Stimulated activated CD4-positive, alpha-beta T cell treated with anti-CD3 and anti-CD28 coated beads, Interleukin-1b, Interleukin-23, amount 100 ng/mL, for 1 hour (primary cell): ENCODE measurements at places on chromosomes 1 and 21.

DNA sequence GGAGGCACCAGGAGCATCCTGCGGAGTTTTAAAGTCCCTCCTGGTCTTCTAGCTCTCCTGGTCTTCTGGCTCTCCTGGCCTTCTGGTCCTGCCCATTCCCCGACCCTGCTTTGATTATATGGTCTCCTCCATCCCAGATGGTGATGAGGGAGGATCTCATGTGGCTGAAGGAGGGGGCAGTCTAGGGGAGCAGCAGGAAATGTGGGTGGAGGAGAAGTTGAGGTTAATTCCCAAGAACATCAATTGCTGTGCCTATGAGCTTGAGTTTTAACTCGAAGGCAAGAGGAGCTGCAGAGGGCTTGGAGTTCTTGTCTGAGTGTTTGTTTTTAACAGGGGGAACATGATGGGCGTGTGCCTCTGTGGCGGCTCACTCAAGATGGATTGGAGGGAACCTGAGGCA, 408.8 kb downstream of the MATN1 start:
- DNase-seq: no peak

GRCh38 chr21:44437371-44437695, 18.0 kb upstream of the LRRC3 start:
- no peak for DNase-seq

DNA sequence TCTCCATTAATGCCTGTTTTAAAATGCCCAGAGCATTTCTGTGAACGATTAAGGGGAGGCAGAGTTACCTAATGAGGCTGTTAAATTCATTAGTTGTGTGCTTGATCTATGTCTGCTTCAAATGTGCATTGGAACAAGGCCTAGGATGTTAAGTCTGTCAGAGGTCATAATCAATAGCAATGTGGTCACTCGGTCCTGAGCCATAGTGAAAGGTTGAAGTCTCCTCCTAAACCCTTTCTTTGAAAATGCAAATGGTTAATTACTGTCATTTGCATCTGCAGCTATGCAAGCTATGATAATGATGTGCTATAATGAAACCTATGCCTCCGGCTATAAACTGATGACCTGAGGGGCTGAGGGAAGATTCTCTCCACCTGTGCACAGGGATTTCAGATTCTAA, 114.2 kb upstream of the NR5A2 start:
- no peak for DNase-seq

- DNase-seq: no peak
These were observed 221.6 kb downstream of the LTN1 start for GRCh38 chr21:28770867-28771661.

DNA sequence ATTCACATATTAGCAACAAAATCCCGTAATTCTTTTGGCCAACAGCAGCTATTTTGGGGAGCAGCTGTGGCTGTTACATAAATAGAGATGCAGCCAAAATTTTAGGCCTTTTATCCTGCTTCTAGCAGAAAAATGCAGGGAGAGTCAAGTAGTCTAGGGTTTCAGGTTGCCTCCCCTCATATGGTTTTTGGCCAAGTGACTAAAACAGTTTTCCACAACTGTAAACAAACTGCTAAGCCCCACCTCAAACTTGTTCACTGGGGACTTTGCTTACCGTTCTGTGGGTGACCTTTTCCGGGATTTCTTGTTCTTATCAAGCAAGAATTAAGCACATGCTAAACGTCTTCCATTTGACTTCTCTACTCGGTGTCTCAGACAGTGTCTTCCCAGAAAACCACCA, 133.4 kb downstream of the EDEM3 start:
- DNase-seq: no peak

- DNase-seq: no peak
These were observed 450.8 kb downstream of the USP25 start for GRCh38 chr21:16180614-16181013.

DNA sequence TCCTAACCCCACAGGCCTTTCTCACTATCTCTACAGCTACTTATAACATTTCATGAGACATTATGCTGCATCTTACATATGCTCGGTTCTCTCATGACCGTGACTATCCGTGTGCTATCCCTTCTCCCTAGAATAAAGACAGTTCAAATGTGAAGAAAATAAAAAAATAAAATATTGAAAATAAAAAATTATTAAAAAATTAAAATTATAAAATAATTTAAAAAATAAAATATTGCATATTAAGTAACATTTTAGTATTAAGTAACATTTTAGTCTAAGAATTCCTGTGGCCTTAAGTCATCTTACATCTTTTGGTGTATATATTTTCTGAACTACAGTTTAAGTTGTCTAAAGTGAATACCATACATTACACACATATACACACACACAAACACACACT, 415.5 kb downstream of the DPYD start:
- no peak for DNase-seq

- DNase-seq: no peak
These were observed 8.2 kb downstream of the LPAR3 start for GRCh38 chr1:84884671-84885389.

- DNase-seq: no peak
These were observed 69.0 kb downstream of the HMCN1 start for GRCh38 chr1:185803241-185803640.

- DNase-seq: no peak
These were observed 22.3 kb downstream of the EXO1 start for GRCh38 chr1:241870336-241870735.

- DNase-seq: no peak
These were observed 42.8 kb downstream of the ARHGEF10L start for GRCh38 chr1:17582124-17582774.

DNA sequence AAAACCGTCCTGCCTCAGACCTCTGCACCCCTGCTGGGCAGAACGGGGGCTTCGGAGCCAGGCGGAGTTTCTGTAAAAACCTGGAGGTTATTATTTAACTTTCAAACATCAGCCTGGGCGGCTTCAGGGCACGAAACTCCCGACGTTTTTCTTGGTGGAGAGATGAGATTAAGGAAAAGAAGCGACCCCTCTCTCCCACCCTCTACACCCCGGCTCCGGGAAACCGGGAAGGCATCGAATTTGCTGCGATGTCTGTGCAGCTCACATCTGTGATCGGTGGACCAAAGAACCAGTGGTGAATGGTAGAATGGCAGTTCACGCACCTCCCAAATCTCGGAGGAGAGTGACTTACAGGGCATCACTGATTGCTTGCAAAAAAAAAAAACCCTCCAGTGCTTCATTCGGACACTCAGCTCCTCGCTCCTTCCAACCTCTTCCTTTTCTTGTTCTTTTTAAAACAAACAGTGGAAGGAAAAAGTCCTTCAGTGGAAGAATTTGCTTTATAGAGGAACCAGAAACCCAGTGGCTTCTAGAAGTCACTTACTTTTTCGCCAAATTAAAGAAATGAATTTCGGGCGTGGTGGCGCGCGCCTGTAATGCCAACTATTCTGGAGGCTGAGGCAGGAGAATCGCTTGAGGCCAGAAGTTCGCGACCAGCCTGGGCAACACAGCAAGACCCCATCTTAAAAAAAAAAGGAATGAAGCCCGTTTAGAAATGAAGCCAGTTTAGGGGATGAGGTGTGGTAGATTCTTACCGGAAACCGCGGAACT, 884 bp downstream of the PHACTR4 start:
- no peak for DNase-seq

GRCh38 chr1:211324992-211325775, 1.4 kb upstream of the TRAF5 start:
- DNase-seq: no peak

DNA sequence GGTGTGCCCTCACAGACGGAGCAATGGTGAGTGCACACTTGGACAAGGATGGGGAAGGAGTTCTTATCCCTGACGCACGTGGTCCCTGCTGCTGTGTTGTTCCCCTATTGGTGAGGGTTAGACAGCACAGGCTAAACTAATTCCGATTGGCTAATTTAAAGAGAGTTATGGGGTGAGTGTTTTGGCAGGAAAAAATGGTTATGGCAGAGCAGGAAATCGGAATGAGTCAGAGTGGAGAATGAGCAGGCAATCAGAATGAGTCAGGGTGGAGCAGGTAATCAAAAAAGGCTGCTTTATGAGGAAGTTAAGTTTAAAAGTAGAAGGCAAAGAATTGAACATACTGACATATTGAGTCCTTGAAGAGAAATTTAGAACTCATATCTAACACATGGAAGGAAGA, 100.5 kb downstream of the NGF start:
- DNase-seq: no peak

DNA sequence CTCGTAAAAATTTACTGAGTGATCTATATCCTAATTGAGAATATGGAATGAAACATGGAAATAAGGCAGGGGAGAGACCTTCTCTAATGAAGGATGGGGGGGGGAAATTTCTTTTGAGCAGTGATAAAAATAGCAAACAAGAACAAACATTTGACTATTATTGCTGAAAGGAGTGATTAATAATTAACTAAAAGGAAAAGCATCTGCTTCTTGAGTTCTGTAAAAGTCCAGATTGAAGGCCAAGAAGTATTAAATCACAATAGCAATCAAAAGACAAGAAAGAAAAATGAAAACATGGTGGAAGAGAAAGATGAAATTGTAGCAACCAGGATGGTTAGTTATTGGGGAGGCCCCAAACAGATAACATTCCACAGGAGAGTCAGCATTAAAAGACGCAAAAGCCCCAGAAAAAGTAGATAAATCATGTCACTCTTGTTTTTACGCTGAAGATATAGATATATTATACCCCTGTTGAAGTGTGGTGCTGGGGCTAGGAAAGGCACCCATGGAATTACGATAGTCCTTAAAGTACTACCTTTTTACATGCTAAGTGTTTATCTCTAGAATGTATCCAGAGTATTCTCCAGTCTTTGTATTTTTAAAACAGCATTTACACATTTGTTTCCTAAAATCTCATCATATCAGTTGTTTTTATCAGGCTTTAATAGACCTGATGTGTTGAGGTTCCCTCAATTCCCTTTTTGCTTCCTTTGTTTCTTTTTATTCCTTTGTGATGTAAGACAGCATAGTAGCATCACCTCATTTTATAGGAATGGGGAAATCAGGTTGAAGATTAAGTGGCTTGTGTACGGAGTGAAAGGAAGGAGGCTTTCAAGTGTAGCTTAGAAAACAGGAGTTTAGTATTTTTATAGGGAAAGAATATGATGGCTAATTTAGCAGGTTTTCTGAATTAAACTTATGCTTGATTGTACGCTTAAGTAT, 28.9 kb downstream of the DISP1 start:
- no peak for DNase-seq
